ENCODE measurements at places on chromosomes 3 and 15.
A peak's percentile ranks its signal among the peaks of the same experiment; 100 is the strongest.

GRCh38 chr15:77296773-77297337, 123.0 kb downstream of the PEAK1 start:
- no peak for DNase-seq

- DNase-seq = peak; percentile 66
Measured at GRCh38 chr15:70156671-70157271, 59.1 kb upstream of the TLE3 start.

- DNase-seq = no peak
Measured at GRCh38 chr3:36244728-36245127, 135.6 kb upstream of the STAC start.

- no peak for DNase-seq
Measured at GRCh38 chr3:120983841-120984240, 75.8 kb downstream of the STXBP5L start.

- DNase-seq = peak; percentile 78
Measured at GRCh38 chr3:126442094-126442855, 33.4 kb downstream of the ZXDC start.

- no peak for DNase-seq
Measured at GRCh38 chr15:29700296-29700695, 122.0 kb downstream of the TJP1 start.

- no peak for DNase-seq
Measured at GRCh38 chr3:183634707-183635106, 716 bp upstream of the KLHL24 start.

DNA sequence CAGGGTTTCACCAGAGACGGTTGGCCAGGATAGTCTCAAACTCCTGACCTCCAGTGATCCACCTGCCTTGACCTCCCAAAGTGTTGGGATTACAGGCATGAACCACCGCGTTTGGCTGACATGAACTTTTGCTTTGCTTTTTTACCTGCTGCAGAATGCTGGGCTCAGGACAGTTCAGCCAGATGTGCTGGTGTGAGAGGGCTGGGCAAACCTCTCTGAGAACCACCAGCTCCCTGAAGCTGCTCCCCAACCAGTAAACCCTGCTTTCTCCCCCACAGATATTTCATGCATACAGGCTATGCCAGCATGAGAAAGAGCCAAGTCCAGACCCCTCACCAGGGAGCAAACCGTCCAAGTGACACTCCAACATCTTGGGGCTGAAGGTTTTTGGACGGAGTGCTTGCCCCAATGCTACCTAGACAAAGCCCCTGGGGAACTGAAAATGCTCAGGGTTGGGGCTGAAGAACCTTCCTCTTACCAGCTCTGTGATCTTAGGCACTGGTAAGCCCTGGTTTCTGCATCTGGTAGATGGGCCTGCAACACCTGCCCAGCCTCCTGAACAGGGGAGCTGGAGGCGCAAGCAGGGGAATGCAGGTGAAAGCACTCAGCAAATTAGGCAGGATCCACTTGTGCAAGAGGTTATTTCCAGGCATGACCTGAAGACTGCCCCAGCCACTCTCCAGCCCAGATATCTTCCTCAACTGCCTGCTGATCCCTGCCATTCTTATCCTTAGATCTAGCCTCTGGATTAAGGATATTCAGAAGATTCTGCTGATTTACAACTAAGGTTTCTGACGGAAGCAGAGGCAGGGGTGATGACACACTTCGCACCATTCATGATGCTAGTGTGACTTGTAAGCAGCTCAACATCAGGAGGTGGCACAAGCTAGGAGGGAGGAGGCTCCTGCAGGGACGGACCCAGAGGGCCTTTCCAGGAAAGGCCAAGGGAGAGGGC, 78.8 kb downstream of the TLE3 start:
- DNase-seq = no peak

GRCh38 chr15:88430051-88430450, 37.1 kb downstream of the MRPL46 start:
- no peak for DNase-seq

DNA sequence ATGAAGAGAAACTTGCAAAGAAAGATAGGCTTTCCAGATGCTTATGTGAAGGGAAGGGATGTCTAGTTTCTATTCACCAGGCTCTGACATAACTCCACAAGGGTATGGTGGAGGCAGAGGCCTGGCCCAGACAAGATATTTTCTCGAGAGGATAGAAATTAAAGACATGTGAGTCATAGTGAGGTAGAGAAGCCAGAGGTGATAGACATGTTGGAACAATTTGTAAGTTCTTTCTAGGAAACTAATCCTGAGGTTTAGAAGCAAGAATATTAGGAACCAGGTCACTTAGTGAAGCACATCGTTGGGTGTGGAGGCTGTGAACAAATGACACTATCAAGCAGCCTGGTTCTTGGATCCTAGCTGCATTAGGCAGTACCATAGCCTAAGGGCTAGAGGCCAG, 176.9 kb downstream of the BBX start:
- no peak for DNase-seq

GRCh38 chr15:77418391-77418965, 1.4 kb downstream of the PEAK1 start:
- no peak for DNase-seq

- no peak for DNase-seq
Measured at GRCh38 chr3:96970211-96970610, 155.8 kb downstream of the EPHA6 start.

DNA sequence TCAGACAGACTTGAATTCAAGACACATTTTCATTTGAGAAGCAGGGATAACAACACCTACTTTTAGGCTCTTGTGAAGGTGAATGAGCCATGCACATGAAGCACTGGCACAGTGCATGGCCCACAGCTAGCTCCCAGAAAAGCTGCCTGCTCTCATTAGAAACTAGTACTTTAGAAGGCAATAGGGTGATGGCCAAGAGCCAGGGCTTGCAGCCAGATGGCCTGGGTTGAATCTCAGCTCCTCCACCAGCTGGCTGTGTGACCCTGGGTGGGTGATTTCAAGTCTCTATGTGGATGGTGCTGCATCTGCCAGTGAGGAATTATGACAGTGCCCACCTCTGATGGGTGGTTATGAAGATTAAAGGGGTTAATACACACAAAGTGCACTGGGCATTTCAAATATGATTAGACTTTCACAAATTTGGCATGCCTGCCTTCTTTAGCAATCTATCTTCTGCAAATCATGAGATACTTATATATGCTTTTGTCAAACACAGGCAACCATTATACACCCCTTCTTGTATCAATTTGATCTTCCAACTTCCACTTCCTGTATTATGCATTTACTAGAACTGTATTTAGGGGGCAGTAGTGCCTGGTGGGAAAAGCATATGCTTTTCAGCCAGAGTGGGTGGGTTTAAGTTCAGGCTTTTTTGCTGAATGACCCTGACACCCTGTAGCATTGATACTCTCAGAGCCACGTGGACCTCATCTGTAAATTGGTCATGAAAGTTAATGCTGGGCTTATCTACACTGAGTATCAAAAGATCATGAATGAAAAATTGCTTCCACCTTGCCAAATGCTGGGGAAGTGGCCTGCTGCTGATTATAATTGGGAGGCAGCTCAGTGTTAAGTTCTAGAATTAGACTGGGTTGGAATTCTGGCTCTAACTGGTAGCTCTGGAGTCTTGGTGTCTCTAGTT, 34.7 kb upstream of the RBP1 start:
- peak; percentile 84 for DNase-seq

DNA sequence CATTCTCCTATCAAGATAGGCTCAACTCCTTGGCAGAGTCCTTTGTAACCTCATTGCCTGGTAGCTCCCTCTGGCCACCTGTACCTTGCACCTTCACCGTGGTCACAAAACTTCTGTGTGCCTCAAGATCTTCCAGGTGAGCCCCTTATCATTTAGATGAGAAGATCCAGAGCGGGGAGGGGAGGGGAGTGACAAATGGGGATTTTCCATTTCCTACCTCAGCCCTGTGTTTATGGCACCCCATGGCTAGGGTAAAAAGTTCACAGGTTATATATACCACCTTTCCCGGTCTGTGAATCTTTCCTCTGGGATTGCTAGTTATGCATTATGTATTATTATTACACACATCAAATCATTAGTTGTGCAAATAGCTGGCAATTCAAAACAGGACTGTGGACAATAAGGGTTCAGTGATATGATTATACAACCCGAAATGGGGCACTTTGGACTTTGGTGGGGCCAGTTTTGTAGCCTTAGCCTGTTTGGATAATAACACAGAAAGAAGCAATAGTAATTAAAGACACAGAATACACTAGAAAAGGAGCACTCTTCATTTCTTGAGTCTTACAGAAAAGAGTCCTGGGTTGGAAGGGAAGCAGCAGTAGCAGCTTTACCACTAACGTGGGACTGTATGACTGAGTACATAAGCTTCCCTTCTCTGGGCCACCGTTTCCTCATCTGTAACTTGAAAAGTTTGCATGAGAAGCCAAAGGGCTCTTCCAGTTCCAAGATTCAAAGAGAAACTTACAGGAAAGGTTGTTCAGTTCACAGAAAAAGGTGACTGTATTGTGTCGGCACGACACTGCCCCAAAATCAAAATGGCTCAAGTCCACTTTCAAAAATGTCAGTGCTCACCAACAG, 7.1 kb downstream of the TLE3 start:
- DNase-seq = no peak

DNA sequence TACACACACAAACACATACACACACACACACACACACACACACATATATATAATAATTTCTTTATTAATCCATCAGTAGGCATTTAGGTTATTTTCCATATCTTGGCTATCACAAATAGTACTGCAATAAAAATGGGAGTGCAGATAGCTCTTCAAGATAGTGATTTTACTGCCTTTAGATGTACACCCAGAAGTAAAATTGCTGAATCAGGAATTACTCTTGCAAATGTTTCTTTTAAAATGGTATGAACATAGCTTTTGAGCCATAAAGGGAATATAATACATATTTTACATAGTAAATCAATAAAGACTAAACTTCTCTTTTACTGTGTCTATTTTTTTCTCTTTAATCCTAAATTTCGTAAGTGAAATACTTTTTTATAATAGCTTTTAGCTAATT, 1251.1 kb downstream of the ZPLD1 start:
- no peak for DNase-seq

DNA sequence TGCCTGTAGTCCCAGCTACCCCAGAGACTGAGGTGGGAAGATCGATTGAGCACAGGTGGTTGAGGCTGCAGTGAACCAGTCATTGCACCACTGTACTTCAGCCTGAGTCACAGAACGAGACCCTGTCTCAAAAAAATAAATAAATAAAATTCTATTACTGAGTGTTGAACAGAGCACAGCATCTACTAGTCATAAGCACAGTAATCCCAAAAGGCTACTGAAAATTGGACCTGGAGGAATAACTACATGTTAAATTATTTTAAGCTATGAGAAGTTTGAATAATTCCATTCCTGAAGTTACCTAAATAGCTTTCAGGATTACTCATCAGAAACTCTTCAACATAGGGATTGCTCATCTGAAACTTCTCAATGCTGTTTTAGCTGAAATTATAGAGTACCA, 43.4 kb downstream of the ARMC8 start:
- no peak for DNase-seq

- no peak for DNase-seq
Measured at GRCh38 chr3:111695636-111696117, 100.5 kb upstream of the ZBED2 start.
